RPMI7951 (cell line): ENCODE measurements at places on chromosomes 1 and 21. TPM values are rescaled to one million over a fixed set of nuclear protein-coding genes. Genes with fewer than 3 reads are reported as not detected.

GRCh38 chr1:145705622-145706021 lies 1.5 kb downstream of the PDZK1 start:
- DNase-seq, result no peak

DNA sequence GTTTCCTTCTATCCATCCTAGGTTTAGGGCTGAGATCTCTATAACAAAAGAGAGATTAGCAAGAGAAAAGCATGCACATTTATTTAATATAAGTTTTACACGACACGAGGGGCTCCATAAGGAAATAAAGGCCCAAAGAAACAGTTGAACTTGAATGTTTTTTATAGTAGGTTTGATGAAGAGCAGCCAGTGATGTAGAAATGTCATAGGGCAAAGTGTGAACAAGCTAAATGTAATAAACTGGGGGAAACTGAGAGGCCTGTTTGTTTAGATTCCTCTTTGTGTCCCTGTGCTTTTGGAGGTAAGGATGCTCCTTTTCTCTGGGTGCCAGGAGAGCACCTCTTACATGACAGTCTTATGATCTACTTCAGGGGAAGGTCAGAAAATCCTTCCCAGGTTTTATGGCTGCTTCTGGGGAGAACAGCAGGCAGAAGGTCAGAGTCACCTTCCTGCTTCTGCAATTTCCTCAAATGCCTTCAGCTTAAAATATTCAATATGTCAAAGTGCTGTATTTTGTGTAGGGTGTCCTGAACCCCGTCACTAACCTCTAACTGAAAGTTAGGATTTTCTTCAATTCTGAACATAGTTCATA lies 9.5 kb upstream of the HORMAD1 start:
- DNase-seq, result no peak

DNA sequence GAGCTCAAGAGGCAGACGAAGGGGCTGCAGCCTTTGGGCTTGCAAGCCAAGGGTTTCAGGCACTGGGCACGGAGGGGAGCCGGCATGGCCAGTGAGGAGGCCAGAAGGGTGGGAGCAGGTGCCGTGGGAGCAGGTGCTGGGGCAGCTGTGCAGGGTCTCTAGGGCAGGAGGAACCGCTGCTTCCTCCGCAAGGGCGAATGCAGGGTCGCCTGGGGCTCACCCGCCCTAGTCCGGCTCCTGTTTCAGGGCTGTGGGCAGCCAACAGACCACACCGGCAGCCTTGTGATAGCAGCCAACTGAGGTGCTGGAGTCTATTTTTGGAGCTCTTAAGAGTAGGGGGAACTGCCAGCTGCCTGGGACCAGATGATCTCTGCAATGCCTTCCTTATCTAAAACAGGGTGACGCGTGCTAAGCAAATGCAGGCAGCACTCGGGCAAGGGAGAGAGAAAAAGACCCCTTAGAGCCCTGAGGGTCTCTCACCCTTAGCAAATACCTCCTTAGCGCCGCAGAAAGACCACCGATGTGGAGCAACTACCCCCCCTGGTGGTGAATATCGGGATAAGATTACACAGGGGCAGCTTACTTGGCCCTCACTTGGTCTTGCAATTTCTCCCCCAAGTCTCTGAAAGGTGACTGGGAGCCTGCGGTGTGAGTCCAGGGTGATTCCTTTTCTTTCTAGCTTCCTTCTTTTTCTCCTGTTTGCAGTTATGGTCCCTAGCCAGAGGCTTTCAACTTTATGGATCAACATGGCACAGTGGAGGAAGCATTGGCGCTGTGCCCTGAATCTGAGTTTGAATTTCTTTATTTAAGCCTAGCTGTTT lies 20.7 kb upstream of the MAPKAPK2 start:
- peak; percentile 50 for DNase-seq

- DNase-seq, result peak; percentile 93
Observed at GRCh38 chr21:45975020-45975666, 6.4 kb upstream of the COL6A1 start.

MYBPH gene
- 0.48 and 1.4 TPM in 2 replicates for total RNA-seq

CLEC20A gene
- total RNA-seq, result not detected in 2 replicates
